ENCODE measurements at places on chromosomes 3 and 15. TPM values are rescaled to one million over a fixed set of nuclear protein-coding genes. Genes with fewer than 3 reads are reported as not detected.

- DNase-seq, result no peak
These were observed at the start of gene FGF7 for GRCh38 chr15:49423021-49423420. Gene FGF7 (plus strand): TSS chr15:49423242. CDS start chr15:49424298, 1,056 bp downstream.

The CTXN2 gene
- not detected for total RNA-seq

The SLC22A13 gene
- total RNA-seq, result under 0.01 TPM

DNA sequence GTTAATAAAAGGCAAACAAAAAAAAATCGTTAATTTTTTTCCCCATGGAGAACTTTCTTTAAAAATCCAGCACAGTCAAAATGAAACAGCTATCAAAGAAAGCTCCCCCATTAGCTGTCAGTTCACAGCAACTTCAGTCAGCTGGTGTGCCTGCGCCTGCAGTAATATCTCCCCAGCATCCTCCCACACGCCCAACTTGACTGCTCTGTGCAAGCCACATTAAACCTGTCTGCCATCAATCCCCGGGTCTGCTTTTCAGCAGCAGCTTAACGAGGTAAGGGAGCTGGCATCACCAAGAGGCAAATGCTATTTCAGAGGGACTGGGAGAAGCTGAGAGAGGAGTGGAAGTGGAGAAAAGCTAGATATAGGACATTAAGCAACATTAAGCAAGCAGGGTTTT is 337.5 kb downstream of the GAP43 start:
- no peak for DNase-seq
